Neuronal stem cell (in vitro differentiated cells): ENCODE measurements at places on chromosomes 4 and X.
A peak's percentile ranks its signal among the peaks of the same experiment; 100 is the strongest.

GRCh38 chr4:43564107-43564506 is 671.6 kb downstream of the GRXCR1 start:
- DNase-seq: no peak

DNA sequence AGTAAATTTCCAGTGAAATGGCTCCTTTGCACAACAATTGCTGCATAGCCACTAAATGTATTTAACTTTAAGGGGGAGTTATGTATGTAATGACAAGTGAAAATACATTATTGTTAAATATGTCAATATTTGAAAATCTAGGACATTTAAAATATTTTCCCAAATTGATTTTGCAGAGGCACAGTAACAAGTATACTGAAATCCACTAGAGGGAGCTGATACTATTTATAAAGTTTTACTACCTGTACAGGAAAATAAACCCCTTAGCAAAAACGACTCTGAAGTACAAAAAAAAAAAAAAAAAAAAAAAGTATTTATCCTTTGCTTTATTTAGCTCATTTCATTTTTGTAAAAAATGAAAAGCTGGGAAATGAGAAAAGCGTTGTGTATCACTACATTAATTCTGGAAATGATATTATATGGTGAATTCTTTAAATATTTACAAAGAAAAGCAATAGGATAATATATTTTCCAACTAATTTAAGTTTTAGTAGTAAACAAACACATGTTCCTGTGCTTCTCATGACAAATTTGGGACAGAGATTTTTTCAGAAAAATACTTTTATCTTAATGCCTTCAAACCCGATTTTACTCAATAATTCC is 727.7 kb downstream of the DMD start:
- DNase-seq: no peak

DNA sequence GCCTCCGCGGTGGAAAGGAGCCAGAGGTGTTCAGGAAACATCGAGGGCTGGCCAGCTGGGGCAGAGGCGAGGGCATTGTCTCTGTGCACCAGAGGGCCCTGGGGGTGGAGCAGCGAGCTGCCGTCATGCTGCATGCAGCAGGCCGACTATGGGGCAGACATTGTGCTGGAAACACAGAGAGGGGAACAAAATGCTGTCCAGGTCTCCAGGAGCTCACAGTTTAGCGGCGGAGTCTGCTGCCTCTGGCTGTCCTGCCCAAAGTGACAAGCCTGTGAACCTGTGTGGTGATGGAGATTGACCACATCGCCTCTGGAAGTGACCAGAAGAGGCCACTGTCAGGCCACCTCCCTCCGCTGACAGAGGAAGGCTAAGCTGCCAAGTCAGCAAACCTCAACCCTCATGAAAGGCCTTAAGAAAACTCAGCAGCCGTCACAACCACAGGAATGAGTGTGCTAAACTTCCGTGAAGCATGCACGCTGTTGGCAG is 20.1 kb upstream of the SASH3 start:
- DNase-seq: no peak

DNA sequence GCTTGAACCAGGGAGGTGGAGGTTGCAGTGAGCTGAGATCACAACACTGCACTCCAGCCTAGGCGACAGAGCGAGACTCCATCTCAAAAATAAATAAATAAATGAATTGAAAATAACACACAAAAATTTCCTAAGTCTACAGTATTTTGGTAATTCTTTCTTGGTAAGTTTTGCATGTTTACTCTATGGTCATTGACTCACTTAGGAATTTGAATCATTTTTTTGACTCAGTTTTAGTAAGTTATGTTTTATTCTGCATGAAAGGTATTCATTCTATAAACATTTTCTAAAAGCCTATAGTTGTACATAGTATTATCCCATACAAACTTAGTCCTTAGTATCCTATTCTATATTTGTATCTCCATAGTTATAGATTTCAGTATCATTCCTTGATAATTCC is 772.9 kb upstream of the SLIT2 start:
- no peak for DNase-seq

GRCh38 chr4:137414802-137415201 is 117.5 kb downstream of the PCDH18 start:
- no peak for DNase-seq

DNA sequence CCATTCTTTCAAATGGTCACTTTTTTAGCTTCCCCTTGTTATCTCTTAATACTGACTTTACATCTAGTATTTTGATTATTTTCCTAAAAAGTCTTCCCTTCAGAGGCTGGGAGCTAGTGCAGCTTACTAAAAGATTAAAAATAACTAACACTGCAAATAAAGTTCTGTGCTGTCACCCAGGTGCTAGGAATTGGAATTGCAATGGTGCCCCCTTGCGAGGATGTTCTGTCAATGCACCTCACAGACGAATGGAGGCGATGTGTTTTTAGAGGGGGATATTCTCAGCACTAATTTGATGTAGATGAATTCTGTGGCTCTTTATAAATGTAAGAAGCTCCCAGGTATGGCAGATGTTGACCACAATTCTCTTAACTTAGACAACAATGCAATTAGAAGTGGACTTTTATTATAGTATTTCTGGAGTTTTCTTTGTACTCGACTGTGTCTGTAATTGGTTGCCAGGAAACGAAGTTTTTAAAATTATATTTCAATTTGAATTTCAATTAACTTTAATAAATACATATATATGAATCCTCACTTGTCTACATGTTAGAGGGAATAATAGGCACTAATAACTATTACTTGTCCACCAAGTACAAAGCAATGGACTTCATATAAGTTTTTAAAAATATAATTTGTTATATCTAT is 22.0 kb upstream of the SMIM31 start:
- DNase-seq: peak; percentile 57

DNA sequence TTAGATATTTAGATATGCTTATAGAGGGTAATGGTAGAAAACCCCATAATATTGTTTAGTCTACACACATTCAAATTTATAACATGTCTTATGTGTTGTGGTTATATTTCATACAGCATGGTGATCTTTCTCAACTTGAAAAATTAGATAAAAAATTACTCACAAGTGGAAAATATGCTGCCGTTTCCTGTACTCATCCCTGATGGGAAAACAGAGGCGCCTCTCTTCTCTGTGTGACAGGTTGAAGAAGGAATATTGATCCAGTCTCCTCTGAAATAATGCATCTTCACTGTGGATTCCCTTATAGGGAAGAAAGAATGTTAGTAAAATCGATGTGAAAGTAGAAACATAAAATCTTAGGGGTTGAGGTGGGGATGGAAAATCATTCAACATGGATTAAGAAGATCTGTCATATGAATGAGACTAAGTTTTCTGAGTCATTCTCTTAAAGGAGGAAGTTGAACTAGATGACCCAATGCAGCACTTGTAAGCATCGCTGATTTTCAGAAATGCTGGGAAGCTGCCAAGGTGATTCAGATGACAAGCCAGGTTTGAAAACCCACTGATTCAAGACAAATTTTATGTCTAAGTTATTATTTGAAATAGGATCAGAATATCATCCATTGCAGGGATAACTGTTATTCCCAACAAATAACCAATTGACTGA is 70.7 kb downstream of the ANKRD50 start:
- no peak for DNase-seq

DNA sequence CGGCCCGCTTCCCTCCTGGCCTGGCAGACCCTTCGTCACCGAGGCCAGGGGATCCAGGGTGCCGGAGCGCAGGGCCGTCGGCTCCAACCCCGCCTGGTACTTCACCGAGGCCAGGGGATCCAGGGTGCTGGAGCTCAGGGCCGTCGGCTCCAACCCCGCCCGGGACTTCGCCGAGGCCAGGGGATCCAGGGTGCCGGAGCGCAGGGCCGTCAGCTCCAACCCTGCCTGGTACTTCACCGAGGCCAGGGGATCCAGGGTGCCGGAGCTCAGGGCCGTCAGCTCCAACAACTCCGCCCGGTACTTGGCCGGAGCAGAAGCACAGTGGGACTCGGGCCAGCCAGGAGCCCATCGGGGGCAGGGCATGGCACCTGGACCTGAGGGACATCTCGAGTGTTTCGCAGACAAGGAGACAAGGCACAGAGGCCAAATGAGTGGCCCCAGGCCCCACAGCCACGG is 85.1 kb downstream of the FAM53A start:
- DNase-seq: no peak

- DNase-seq: no peak
Measured at GRCh38 chr4:118373614-118374255, 20.9 kb upstream of the PRSS12 start.

DNA sequence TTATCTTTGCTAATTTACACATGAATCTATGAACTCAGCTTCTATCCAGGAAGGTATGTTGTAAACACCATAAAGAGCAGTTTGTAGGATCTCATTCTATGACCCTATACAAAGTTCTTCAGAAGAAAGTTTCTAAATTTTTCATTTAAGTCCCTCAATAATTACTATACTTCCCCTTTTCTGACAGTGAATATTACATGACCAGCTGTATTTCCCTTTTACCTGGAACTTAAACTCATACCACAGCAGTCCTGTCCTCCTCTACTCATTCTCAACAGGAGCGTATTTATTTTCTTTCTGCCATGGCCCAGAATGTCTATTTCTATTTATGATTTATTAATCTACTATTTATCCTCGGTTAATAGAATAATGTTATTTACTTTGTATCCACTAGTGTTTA is 15.8 kb downstream of the RASGEF1B start:
- no peak for DNase-seq

DNA sequence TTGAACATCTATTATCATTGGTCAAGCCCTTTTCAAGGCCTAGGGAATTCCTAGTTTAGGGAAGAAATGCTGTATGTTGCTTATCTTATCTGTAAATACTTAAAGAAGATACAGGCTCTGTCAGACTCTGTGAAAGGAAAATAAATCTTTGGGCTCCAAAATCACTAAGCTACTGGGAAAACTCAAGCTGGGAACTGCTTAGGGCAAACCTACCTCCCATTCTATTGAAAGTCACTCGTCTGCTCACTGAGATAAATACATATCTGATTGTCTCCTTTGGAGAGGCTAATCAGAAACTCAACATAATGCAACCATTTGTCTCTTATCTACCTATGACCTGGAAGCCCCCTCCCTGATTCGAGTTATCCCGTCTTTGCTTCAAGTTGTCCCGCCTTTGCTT is 108.6 kb upstream of the NDST4 start:
- DNase-seq: no peak

- DNase-seq: no peak
Measured at GRCh38 chr4:99921174-99921573, 25.2 kb downstream of the DNAJB14 start.

DNA sequence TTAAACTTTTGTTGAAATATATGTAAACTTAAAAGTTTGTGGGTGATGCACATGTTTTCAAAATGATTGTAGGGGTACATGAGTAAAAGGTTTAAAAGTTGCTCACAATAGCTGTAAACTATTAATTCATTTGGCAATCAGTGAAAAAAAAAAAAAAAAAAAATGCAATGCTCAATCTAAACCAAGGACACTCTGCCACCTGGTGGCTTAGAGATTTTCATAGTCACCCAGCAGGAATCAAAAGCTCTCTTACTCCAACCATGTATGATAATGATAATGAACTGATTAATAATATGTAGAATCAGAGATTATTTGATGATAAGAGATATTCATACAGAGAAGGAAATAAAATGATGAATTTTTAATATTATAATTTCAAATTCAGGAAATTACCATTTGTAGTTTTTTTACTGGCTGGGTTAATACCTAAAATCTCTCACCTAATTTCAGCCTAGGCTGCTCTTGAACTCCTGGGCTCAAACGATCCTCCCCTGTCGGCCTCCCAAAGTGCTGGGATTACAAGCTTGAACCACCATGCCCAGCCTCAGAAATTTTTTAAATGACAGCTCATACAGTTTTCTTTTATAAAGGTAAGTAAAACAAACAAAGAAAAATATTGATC is 46.9 kb upstream of the SLC25A4 start:
- DNase-seq: no peak

GRCh38 chrX:129678614-129679195 is 23.9 kb upstream of the APLN start:
- DNase-seq: no peak

GRCh38 chrX:29470030-29470429 is 745.3 kb upstream of the MAGEB2 start:
- DNase-seq: no peak

GRCh38 chrX:68411729-68412128 is 21.6 kb downstream of the OPHN1 start:
- no peak for DNase-seq

DNA sequence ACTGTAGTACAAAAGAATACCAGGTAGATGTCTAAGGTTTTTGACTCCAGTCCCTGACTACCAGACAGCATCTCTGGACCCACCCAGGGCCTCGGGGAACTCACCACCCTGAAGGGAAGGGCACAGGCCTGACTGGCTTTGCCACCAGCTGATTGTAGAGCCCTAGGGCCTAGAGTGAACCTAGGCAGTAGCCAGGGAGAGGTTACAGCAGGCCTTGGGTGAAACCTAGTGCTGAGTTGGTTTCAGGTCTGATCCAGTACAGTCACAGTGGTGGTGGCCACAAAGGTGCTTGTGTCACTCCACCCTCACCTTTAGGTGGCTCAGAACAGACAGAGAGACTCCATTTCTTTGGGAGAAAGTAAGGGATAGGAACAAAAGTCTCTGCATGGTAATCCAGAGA is 244.8 kb downstream of the KLHL13 start:
- no peak for DNase-seq

GRCh38 chrX:20989361-20989760 is 384.9 kb upstream of the CNKSR2 start:
- no peak for DNase-seq

- DNase-seq: no peak
Measured at GRCh38 chr4:73275318-73275654, 16.7 kb upstream of the ANKRD17 start.

DNA sequence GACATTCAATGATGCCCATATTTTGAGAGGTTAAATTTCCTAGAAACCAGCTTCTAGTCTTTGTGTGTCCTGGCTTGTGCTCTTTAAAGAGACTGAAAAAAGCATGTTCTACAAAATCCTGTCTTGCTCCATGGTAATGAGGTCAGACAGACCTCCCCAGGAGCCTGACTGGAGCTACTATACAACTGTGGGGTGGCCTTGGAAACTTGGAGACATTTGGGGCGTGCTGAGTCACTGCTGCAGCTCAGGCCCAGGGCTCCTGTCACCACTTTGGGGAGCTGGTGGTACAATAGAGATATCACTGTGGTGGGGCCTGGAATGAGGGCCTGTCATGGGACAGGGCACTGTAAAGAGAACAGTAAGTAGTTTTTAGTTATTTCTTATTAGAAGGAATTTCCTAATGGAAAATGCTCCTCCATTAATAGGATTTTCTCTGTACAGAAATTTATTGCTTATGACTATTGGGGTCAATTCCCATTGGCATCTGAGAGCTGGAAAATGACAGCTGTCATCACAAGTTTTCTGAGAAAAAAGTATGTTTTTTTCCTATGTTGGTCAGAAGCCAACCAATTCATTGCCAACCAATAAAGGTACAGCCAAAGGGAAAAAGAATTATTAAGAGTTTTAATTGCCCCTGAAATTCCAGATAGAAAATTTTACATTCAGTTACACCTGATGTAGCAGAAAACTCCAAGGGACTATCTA is 207.4 kb upstream of the JADE1 start:
- no peak for DNase-seq

- DNase-seq: no peak
Measured at GRCh38 chr4:139887962-139888735, 222.5 kb downstream of the MGST2 start.

DNA sequence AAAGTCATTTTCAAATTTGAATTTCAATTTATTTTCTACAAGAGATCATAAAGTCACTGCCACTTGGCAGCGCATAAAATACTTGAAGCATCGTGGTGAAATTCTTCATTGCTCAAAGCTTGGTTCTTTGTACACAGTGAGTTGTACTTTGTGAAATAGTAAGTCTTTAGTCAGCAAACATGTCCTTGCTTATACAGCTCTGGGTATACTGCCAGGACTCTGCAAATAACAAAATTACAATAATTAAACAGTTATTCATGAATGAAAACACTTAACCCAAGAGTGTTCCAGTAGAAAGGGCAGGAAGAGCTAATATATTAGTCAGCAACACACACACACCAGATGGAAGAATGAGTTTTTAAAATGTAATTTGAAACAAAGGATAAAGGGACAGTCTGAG is 1300.9 kb upstream of the DIAPH2 start:
- DNase-seq: no peak
